ENCODE measurements at places on chromosomes 11 and 22. TPM values are rescaled to one million over a fixed set of nuclear protein-coding genes. Genes with fewer than 3 reads are reported as not detected.

CASP1 gene
- total RNA-seq = 9.2 TPM

DNA sequence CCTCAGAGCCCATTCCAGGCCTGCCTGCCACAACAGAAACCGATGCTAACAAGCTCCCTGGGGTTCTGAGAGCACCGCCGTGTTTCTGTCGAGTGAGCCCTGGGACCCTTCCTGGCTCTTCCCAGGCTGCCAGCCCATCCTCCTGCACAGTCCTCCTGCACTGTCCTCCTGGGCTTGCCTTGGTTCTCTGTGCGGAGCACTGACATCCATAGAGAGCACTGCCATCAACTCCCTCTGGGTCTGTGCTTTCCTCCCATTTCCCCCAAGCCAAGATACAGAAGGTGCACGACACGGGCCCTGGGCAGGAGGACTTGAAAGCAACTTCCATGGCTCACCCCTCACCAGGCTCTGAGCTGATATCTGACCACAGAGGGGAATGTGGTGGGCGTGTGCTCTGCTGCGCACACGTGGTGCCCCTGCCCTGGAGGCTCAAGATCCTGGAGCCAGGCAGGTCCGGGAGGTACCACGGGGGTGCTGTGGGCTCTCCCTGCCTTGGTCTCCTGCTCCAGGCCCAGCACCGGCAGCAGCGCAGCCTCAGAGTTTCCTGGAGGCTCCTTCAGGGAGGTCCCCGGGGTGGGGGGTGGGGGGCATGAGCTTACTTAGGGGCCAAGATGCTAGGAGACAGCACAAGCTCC is 304.2 kb downstream of the BRD1 start:
- no peaks in the 10 kb centered on the region for H3K4me1 ChIP-seq
- no peaks in the 10 kb centered on the region for H3K36me3 ChIP-seq
- no peak overlapping the region for H3K27ac ChIP-seq

PGA5 gene
- total RNA-seq = not detected

NDUFS8 gene
- total RNA-seq = 492 TPM

NFAM1 gene
- total RNA-seq = 1.3 TPM

CNGA4 gene
- not detected for total RNA-seq

GRCh38 chr11:79950172-79950571 is 509.3 kb upstream of the TENM4 start:
- DNase-seq = no peak
- H3K4me3 ChIP-seq = no peak overlapping the region
- no peak overlapping the region for H3K27ac ChIP-seq
- H3K27me3 ChIP-seq = no peaks in the 10 kb centered on the region
- no peaks in the 10 kb centered on the region for H3K4me1 ChIP-seq
- no peaks in the 10 kb centered on the region for H3K36me3 ChIP-seq

LARGE2 gene
- not detected for total RNA-seq

- peaks cover 49% of the 10 kb centered on the region for H3K4me1 ChIP-seq
- no peak for DNase-seq
- peak overlapping the region; percentile 67 for H3K4me3 ChIP-seq
- H3K27me3 ChIP-seq = no peaks in the 10 kb centered on the region
- H3K36me3 ChIP-seq = no peaks in the 10 kb centered on the region
These were observed 542 bp downstream of the GCAT start for GRCh38 chr22:37808294-37808657.

DNA sequence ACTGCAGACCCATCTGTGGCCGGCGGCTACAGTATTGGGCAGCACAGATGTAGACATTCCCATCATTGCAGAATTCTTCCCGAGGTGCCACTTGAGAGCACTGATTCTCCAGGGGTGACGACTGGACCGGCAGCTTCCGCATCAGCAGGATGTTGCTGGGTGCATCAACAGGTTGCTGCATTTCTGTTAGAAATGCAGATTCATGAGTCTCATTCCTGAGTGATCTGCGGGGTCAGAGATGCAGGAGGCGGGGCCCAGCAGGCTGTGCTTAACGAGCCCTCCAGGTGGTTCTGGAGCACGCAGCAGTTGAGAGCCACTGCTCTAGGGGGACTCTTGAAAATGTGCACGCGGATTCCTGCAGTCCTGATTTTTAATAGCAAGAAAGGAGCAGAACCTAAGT is 321.8 kb downstream of the TBC1D22A start:
- no peaks in the 10 kb centered on the region for H3K4me1 ChIP-seq
- no peak overlapping the region for H3K4me3 ChIP-seq
- H3K27ac ChIP-seq = no peak overlapping the region
- no peaks in the 10 kb centered on the region for H3K27me3 ChIP-seq
- no peaks in the 10 kb centered on the region for H3K36me3 ChIP-seq

SYT13 gene
- total RNA-seq = 2.0 TPM

GRCh38 chr22:27134315-27134701 is 476.9 kb downstream of the MIAT start:
- no peak overlapping the region for H3K27ac ChIP-seq
- peaks cover 8% of the 10 kb centered on the region for H3K4me1 ChIP-seq
- H3K27me3 ChIP-seq = no peaks in the 10 kb centered on the region

- H3K36me3 ChIP-seq = no peaks in the 10 kb centered on the region
- no peaks in the 10 kb centered on the region for H3K4me1 ChIP-seq
- H3K4me3 ChIP-seq = no peak overlapping the region
- DNase-seq = no peak
These were observed 552.8 kb upstream of the CHORDC1 start for GRCh38 chr11:90775567-90776165.

DNA sequence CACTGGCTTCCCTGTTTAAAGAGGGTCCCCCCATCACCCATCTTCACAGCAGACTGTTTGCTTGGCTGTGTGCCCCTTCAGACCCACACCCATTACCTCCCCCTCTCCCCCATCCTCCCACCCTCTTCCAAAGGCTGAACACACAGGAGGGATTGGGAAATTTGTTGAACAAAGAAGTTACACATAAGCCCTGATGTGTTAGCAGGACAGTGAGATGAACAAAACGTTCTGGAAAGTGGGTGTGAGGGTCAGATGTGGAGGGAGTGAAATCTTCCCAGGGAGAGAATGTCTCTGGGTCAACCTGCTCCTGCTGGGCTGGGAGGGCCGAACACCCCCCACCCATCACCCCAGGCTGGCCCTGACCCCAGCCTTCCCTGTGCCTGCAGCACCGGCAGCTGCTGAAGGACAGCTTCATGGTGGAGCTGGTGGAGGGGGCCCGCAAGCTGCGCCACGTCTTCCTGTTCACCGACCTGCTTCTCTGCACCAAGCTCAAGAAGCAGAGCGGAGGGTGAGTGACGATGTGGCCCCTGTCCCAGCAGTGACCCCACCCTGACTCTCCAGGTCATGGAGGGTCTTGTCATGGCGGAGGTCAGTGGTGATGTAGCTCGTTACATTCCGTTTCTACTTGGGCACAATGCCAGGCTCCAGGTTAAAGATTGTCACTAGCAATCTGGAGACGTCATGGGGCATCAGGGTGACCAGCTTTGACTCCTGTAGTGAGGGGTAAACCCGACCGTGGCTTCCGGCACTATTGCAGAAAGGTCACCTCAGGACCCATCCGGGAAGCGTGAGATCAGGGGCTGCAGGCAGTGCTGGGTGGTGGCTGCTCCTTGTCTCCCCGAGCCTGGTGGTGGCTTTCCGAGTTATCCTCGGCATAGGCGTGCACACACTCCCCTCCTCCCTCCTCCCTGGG is 103.5 kb downstream of the BCR start:
- H3K27me3 ChIP-seq = no peaks in the 10 kb centered on the region
- no peak for DNase-seq
- peaks cover 24% of the 10 kb centered on the region for H3K4me1 ChIP-seq
- no peak overlapping the region for H3K27ac ChIP-seq

DNA sequence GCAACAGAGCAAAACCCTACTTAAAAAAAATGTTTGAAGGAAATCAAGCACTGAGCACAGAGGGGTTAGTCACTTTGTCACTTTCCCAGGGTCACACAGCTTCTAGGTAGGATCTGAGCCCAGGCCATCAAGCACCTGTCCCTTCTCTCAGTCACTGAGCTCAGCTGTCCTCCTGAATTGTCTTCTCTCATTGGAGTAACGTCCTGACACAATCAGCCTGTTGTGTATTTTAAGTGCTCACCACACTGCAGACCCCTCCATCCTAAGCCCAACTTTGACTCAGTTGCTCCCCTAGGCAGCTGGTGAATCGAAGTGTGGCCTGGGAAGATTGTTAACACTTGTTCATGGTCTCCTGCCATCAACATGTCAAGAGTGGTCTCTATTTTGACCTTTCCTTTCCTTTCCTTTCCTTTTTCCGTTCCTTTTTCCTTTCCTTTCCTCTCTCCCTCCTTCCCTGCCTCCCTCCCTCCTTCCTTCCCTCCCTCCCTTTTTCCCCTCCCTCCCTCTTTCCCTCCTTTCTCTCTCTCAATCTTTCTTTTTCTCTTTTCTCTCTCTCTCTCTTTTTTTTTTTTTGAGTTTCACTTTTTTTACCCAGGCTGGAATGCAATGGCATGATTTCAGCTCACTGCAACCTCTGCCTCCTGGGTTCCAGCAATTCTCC is 76.1 kb downstream of the PIWIL3 start:
- no peaks in the 10 kb centered on the region for H3K36me3 ChIP-seq
- no peaks in the 10 kb centered on the region for H3K27me3 ChIP-seq
- H3K27ac ChIP-seq = no peak overlapping the region
- H3K4me3 ChIP-seq = no peak overlapping the region
- no peak for DNase-seq

TCIRG1 gene
- total RNA-seq = 44.8 TPM

DNA sequence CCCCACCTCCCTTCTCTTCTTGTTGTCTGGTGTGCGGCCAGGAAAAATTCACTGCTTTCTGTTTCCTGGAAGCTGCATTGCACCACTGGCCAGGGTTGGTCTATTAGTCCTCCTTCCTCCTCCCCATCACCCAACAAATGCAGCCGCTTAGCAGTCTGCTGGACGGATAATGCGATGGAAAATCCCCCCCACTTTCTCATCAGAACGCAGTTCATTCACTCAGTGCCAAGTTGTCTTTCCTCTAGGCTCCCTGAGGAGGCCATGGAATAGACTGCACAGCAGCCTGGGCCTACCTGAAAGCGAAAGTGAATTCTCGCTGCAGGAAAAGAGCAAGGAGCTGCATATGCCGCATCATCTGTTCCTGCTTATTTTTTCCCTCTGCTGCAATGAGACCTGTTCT is 513.6 kb downstream of the METTL15 start:
- H3K4me3 ChIP-seq = no peak overlapping the region
- peaks cover 6% of the 10 kb centered on the region for H3K4me1 ChIP-seq
- no peaks in the 10 kb centered on the region for H3K36me3 ChIP-seq
- DNase-seq = no peak
- no peak overlapping the region for H3K27ac ChIP-seq

LGALS12 gene
- total RNA-seq = 0.90 TPM

- DNase-seq = no peak
- no peaks in the 10 kb centered on the region for H3K4me1 ChIP-seq
- no peaks in the 10 kb centered on the region for H3K27me3 ChIP-seq
- no peaks in the 10 kb centered on the region for H3K36me3 ChIP-seq
- no peak overlapping the region for H3K4me3 ChIP-seq
- no peak overlapping the region for H3K27ac ChIP-seq
These were observed 22.5 kb downstream of the CLPB start for GRCh38 chr11:72411623-72412419.

- no peak overlapping the region for H3K27ac ChIP-seq
- peaks cover 1% of the 10 kb centered on the region for H3K4me1 ChIP-seq
- no peak overlapping the region for H3K4me3 ChIP-seq
These were observed 53.5 kb downstream of the COMMD9 start for GRCh38 chr11:36235750-36236149.

KRTAP5-2 gene
- total RNA-seq = not detected

- H3K27ac ChIP-seq = no peak overlapping the region
- H3K27me3 ChIP-seq = peaks cover 6% of the 10 kb centered on the region
These were observed 54.5 kb downstream of the SC5D start for GRCh38 chr11:121347094-121347493.

- H3K36me3 ChIP-seq = no peaks in the 10 kb centered on the region
- peak; percentile 95 for DNase-seq
- peak overlapping the region; percentile 4 for H3K4me3 ChIP-seq
- H3K27me3 ChIP-seq = no peaks in the 10 kb centered on the region
- peaks cover 78% of the 10 kb centered on the region for H3K4me1 ChIP-seq
These were observed 20.3 kb upstream of the WNT7B start for GRCh38 chr22:45997077-45997776.

CSF2RB gene
- total RNA-seq = 2.8 TPM

- H3K36me3 ChIP-seq = no peaks in the 10 kb centered on the region
- DNase-seq = no peak
- no peaks in the 10 kb centered on the region for H3K27me3 ChIP-seq
- H3K27ac ChIP-seq = no peak overlapping the region
- H3K4me1 ChIP-seq = peaks cover 6% of the 10 kb centered on the region
- H3K4me3 ChIP-seq = no peak overlapping the region
These were observed 281.9 kb downstream of the CADM1 start for GRCh38 chr11:115222218-115222862.

HEPACAM gene
- 1.3 TPM for total RNA-seq

PRODH gene
- 7.8 TPM for total RNA-seq

CHRNA10 gene
- total RNA-seq = 0.36 TPM

GRCh38 chr11:64647019-64647779 is 56.2 kb downstream of the SLC22A12 start:
- H3K4me1 ChIP-seq = no peaks in the 10 kb centered on the region
- no peaks in the 10 kb centered on the region for H3K36me3 ChIP-seq
- no peak for DNase-seq
- peaks cover 4% of the 10 kb centered on the region for H3K27me3 ChIP-seq
- no peak overlapping the region for H3K4me3 ChIP-seq

GRCh38 chr22:36340621-36341020 is 47.1 kb downstream of the MYH9 start:
- DNase-seq = no peak
- H3K27me3 ChIP-seq = no peaks in the 10 kb centered on the region
- H3K4me1 ChIP-seq = peaks cover 100% of the 10 kb centered on the region
- peaks cover 91% of the 10 kb centered on the region for H3K36me3 ChIP-seq

APOL1 gene
- total RNA-seq = 121 TPM

DNA sequence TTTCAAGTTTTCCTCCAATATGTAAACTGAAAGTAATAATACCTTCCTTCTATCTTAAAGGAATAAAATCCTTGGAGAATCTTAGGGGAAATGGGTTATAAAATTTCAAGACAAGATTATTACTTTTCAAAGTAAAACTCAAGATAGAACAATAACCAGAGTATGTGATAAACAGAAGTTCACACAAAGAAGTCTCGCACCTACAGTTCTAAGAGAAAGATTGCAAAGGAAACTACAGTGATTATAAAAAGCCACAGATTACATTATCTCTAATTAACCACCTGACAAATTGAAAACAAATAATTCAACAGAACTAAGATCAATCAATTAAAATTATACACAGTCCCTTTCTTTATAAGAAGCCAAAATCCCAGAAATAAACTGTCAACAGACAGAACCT is 34.0 kb downstream of the AMBRA1 start:
- H3K4me1 ChIP-seq = no peaks in the 10 kb centered on the region
- H3K27ac ChIP-seq = no peak overlapping the region
- peak overlapping the region; percentile 5 for H3K4me3 ChIP-seq
- H3K27me3 ChIP-seq = no peaks in the 10 kb centered on the region
- no peak for DNase-seq

- no peak overlapping the region for H3K27ac ChIP-seq
- no peak overlapping the region for H3K4me3 ChIP-seq
These were observed 3.3 kb downstream of the RTN4R start for GRCh38 chr22:20264614-20265452.

Measured in heart right ventricle (tissue), 16 donors.